Glomerular endothelial cell (primary cell): ENCODE measurements at places on chromosomes 4 and X.
A peak's percentile ranks its signal among the peaks of the same experiment; 100 is the strongest.

DNA sequence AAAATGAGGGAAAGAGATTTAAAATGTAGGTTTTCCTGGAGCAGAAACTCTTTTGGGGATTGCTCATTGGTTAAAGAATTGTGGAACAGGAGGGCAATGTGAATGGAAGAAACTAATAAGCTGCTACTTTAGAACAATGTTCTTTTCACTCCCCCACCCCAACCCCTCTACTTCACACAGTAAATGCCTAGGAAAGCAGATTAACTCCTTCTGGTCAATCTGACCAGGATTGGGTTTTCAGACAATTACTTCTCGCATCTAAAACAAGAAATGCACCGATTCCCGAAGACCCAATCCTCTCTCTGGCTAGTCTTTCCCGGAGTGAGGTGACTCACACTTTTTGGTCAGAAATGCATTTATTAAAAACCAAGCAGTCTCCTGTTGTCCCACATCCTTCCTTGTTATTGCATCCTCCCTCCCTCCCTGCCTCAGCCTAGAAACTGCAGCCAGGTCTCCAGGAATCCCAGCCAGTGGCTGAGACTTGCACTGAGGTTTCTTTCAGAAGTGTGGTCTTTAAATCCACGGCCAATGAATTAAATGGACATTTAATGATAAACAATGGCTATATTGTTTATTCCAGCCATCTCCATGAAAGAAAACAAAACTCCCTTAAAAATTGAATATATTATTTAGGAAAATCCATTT is 21.4 kb downstream of the MFAP3L start:
- DNase-seq: no peak

DNA sequence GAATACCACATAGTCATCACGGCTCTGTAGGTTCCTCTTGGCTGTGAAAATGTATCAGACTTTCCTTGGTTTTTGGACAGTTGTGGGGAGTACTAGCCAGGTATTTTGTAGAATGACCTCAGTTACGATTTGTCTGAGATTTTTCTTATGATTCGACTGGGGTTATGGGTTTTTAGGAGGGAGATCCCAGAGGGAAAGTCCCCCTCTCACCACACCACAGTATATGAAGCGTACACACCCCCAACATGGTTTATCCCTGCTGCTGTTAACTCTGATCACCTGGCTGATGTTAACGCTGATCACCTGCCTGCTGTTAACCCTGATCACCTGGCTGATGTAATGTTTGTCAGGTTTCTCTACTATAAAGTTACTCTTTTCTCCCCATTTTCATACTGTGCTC is 72.6 kb downstream of the ANAPC4 start:
- no peak for DNase-seq

GRCh38 chr4:8393593-8394038 is 46.9 kb downstream of the ACOX3 start:
- peak; percentile 88 for DNase-seq

DNA sequence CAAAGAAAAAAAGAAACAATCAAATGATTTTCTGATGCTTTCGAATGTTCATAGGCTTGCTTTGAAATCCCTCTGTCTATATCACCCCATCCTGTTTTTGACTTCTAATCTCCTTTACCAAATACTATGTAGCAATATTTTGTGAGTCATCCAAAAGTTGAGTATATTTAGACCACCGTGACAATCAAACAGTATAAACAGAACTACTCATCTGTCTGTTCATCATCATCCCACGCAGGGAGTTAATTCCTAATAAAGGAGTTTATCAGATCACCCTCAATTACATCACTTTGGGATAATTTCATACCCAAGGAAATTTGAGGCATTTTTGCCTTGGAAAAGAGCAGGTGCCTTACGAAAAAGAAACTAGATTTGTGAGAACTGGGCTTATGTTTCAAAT is 212.9 kb downstream of the CBR4 start:
- DNase-seq: no peak

- DNase-seq: no peak
Observed at GRCh38 chr4:76641351-76641750, 206.3 kb downstream of the SHROOM3 start.
